Stimulated activated CD4-positive, alpha-beta T cell treated with anti-CD3 and anti-CD28 coated beads, TNF-alpha, amount 100 ng/mL, for 24 hours (primary cell): ENCODE measurements at places on chromosomes 12 and 14.

GRCh38 chr14:59830338-59830734, 40.2 kb downstream of the RTN1 start:
- no peak for DNase-seq

GRCh38 chr12:122185494-122186082, 2.7 kb downstream of the LRRC43 start:
- DNase-seq, result no peak

- DNase-seq, result no peak
Measured at GRCh38 chr14:102223682-102224081, 81.3 kb downstream of the MOK start.

GRCh38 chr14:51805541-51805940, 54.9 kb upstream of the GNG2 start:
- no peak for DNase-seq
